ENCODE measurements at places on chromosomes 4 and X.

GRCh38 chr4:184337907-184338306, 120.2 kb upstream of the ENPP6 start:
- DNase-seq = no peak

DNA sequence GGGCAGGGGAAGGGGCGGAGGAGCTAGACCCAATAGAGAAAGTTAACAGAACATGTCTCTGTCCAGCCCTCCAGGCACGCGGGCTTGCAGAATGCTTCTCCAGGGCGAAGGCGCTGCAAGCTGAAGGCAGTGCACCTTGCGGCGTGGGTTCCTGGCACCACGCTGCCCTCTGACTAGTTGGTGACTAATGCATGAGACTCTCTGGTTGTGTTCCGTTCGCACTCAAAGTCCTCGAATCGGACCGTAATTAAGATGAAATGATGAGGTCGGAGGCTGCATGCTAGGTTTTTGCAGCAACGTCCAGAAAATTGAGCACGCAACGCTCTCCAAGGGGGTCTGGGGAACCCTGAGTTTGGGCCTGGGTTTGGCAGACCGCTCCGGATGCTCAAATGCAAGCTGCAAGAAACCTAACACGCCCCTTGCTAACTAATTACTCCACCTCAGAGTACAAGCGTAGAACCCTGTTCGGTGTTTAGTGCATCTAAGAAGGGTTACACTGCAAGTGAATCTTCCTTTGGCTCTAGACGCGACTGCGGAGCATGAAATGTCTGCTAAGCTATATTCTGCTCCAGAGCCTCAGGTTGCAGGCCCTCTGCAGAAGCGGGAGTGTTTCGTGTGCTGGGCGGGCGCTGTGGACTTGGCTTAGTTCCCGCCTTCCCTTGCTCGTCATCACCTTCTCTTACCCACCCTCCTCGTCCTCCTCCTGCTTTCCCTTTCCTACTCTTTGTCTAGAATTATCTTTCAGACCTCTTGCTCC, 57.1 kb upstream of the NKAP start:
- DNase-seq = no peak

- no peak for DNase-seq
These were observed 156.6 kb downstream of the SLC4A4 start for GRCh38 chr4:71495454-71495853.

GRCh38 chrX:9957743-9958142, 9.4 kb upstream of the CLDN34 start:
- DNase-seq = no peak

- no peak for DNase-seq
These were observed 642.4 kb downstream of the TRIML1 start for GRCh38 chr4:188781655-188782054.

GRCh38 chr4:15109600-15109999, 107.3 kb downstream of the CPEB2 start:
- DNase-seq = no peak

DNA sequence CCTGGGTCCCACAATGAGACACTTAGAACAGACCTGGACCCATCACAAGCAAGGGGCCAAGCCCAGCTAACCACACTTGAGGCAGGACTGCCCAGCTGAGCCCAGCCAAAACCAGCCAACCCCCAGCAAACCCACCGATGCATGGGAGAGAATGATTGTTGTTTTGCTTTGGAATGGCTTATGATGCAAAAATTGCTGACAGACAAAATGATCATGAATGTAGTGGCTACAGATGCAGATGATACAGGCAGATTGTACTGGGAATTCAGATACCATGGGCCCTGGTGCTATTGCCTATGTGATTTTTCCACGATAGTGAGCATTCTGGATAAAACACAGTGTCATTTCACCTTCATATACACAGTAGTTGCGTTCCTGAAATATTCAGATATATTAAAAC, 9.0 kb upstream of the ZCCHC4 start:
- DNase-seq = no peak

GRCh38 chrX:68431836-68432235, 1.5 kb downstream of the OPHN1 start:
- no peak for DNase-seq

DNA sequence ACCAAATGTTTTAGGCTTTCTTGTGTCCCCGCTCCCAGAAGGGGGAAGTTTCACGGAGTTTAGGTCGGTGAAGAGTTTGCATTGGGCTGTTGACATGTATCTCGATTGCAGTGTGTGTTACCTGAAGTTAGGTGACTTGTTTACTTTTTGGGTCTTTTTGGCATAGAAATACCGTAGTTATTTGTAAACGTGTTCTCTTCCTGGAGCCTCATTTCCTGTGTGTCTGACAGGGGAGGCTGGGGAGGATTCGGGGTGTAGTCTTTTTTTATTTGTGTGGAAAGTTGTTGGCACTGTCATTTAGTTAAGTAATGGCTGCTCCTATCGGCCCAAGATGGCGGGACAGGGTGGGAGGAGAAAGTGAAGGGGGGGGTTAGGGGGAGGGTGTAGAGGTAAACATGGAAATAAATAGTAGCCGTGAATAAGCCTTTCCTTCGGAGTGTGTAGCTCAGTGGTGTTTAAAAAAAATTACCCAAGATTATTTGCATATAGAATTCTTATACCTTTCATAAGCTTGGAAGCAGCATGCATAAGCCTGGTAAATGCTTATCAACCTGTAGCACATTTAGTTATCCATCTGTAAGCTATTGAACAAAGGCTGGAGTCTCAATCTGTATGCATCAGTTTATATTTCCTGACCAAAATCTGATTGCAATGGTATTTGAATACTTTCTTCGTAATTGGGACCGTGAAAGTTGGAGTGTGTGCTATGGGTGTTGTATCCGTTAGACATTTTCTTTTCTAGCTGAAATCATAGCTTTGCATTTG, 1.6 kb downstream of the KDM6A start:
- no peak for DNase-seq

DNA sequence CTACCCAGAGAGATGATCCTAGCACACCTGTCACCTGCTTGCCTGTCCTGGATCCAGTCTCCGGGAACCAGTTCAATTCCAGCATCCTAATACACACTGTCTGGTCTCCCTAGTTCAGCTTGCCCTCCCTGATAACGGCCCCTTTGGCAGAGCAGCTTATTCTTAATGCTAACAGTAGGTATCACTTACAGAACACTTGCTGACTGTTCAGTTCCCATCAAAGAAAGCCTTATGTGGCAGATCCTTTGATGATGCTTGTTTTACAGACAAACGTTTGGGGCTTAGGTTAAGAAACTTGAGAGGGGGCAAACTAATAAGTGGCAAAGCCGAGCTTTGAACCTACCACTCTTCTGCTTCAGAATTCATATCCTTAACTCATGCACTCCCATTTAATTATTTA, 890 bp downstream of the RASSF6 start:
- no peak for DNase-seq

DNA sequence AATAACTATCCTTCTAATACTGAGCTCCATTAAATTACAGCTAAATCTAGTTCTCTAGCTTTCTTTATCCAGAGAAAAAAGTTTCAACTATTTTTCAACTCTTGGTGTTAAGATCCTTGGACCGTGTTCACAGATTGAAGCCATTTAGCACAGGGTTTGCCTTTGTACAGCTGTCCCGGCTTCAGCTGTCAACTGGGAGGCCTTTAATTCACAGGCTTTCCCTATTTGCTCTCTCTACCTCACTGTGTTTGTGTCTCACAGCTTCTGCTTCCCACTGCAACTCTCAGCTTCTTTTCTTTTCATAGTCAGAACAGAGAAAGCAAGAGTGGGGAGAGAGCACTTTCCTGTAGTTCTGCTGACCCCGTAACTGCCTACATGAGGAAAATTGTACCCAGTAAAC, 76.9 kb upstream of the SMAD1 start:
- no peak for DNase-seq

GRCh38 chrX:66602381-66602938, 36.4 kb downstream of the EDA2R start:
- no peak for DNase-seq

DNA sequence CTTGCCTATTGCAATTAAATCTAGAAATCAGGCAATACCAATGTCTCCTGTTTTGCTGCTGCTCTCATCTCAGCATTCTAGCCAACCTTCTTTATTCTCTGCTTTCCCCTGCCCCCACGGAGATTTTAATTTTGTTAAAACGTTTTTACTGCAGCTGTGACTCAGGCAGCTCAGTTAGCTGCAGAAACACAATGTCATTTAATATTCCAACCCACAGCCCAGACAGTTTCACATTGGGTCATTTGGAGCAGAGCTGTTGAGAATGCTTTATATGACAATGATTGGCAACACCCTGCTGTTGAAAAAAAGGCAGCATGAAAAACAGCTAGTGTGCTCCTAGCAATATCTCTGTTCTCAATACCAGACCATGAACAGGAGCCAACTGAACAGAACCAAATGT, 12.6 kb upstream of the SLC10A4 start:
- DNase-seq = no peak

DNA sequence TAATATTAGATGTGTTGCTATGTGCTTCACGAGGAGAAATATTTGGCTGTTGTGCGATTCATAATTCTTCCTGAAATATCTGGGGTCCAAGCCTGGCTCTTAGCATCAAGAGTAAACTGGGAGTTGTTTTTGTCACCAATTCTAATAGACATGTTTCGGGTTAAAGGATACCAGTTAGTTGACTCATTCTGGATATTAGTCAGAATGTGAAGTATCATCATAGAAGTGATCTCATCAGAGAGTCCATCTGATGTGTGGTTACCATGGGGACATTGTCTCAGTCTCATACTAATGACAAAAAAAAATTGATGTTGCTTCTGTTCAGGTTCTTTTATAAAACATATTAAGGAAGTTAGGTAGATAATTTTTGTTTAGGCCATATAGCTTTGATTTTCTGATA, 57.2 kb upstream of the MTMR1 start:
- no peak for DNase-seq

- no peak for DNase-seq
These were observed 61.9 kb upstream of the ZCCHC13 start for GRCh38 chrX:74242050-74242449.

GRCh38 chrX:3743801-3744439, 30.5 kb upstream of the PRKX start:
- peak; percentile 28 for DNase-seq

DNA sequence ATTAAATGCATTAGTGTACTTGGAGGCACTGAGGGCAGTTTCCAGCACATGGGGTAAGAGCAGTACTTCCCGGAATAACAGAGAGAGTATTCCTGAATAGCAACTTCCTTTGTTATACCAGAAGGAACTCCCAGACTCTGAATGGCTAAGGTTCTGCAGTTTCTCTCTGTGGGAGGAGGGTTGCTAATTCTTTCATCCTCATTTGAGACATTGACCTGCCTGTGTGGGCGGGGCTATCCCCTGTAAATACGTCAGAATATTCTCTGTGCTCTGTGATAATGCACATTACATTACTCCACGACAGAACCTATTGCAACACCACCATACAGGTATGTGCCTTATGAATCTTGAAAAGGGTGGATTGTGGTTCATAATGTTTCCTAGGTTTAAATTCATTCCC, 52.7 kb downstream of the SPINK2 start:
- DNase-seq = no peak

DNA sequence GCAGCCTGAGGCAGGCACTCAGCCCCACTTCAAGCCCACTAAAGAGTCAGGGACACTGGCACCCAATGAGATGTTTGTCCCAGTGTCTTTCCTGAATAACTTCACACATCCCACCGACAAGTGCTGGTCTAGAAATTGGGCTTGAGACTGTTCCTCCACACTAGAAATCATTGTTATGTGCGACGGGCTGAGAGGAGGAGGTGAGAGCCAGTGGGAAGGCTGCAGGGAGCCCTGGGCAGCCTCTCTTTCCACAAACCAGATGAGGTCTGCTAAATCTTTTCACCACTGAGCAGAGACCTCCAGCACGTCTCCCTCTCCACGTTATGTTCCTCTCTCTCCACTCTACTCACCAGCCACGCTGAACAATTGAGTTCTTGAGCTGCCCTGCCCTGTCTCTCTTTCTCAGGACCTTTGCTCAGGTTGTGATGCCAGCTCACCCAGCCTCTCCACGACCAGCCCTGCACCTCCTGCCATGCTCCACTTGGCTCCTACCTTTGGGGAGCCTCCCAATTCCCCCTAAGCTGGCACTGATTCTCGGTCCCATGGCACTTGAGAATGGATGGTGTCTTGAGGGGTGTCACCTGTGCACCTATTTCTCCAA, 8.4 kb downstream of the SCD5 start:
- no peak for DNase-seq

DNA sequence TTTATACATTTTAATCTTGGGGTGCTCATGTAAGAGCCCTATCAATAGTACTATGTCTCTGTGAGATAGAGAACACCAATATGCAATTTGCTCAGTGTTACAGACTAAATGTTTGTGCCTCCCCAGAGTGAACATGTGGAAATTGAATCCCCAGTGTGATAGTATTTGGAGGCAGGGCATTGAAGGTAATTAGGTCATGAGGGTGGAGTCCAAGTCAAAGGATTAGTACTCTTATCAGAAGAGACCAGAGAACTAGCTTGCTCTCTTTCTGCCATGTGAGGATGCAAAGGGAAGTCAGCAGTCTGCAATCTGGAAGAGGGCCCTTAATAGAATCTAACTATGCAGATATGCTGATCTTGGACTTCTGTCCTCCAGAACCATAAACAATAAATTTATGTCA, 1317.0 kb downstream of the STIM2 start:
- DNase-seq = no peak

DNA sequence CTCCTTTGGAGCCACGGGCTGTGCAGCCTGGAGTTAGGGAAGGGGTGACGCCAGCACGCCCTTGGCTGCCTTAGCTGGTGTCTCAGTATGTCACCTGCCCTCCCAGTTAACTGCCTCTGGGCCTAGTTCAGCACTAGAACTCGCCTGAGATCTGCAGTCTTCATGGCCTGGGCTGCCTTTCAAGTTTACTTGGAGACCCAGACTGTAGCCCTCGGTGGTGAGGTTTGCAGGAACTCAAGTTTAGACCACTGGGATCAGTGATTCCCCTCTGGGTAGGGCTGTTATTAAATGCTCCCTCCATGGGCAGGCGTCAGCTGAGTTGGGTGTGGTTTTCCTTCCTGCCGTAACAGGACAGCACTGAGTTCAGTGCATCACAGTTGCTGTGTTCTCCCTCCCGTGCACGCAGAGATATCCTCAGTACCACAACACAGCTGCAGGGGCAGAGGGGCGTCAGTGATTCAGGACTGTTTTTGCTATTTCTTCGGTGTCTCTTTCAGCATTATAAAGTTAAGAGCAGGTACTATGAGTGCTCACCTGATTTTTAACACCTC, 30.5 kb downstream of the PLAC8 start:
- peak; percentile 65 for DNase-seq

DNA sequence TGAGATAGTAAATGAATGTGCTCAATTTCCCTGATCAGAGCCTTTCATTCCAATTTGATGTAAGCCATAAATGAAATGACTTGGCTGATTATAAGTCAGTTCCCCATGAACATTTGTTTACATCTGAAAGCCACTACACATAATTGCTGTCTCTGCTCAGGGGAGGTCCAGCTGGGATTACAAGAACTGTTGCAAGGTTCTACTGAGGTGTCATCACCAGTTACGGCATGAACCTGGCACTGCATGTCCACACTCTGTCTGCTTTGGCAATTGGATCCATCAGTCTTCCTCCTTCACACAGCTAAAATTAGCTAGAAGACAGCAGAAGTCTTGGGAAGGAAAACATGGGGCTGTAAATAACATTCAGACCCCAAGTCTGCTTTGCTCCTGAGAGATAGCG, 12.8 kb upstream of the MBNL3 start:
- no peak for DNase-seq

- no peak for DNase-seq
These were observed 23.9 kb downstream of the ACSL4 start for GRCh38 chrX:109709129-109709631.
